MM.1S (cell line): ENCODE measurements at places on chromosomes 4 and X.

- DNase-seq: no peak
Measured at GRCh38 chr4:105061731-105062130, 84.9 kb upstream of the TET2 start.

- DNase-seq: peak; percentile 21
Measured at GRCh38 chr4:104395168-104395614, 99.5 kb downstream of the CXXC4 start.

- DNase-seq: no peak
Measured at GRCh38 chr4:62450740-62451139, 1250.6 kb downstream of the ADGRL3 start.

DNA sequence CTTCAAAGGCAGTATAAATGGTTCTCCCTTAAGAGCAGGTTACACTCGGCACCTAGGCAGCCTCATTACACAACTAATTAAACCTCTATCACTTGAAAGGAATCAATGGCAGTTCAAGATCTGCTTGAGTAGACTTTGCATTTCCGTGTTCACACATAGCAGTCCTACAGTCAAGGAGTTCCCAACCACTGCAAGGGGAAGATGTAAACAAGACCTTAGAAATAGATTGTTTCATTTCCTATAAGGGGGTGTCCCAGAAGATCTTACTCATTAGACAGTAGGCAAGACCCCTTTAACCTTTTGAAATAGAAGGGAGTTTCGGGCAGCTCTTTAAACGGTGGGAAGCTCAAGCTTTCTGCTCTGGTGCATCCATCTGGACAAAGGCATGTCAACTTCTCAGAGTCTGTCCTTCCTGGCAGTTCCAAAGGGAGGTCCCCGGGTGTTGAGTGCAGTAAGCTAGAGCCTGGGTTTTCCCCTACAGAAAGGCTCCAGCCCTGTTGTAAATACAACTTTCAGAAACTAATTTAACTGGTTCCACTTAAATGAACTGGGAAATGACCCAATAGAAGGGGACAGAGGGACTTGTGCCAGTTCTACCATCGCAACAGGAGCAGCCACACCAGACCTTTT, 150.8 kb downstream of the RBMX2 start:
- DNase-seq: no peak

GRCh38 chr4:165191348-165191656, 16.1 kb upstream of the KLHL2 start:
- no peak for DNase-seq

DNA sequence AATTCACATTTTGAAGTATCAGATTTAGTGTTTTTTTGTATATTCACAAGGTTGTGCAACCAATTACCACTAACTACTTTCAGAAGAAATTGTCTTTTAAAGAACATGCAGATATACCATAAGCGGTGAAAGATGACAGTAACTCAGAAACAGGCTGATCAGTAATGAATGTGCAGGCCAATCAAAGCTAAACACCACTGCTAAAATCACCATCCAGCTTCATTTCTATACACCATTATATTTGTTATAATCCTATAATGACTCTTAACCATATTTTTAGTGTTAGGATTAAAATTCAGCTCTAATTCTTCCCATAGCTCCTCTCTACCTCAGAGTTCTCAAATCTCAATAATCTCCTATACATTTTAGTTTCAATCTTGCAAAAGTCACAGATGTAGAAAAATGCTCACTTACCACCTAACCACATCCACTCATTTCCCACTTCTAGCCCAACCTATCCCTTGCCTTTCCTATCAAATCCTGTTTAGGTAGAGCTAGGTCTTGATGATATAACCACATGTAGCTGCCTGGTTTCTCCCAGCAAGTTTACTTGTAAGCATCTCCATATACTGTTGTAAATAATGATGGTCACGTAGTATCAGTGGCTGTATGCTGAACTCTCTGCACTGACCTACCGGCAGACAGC, 16.6 kb downstream of the COQ2 start:
- DNase-seq: no peak

DNA sequence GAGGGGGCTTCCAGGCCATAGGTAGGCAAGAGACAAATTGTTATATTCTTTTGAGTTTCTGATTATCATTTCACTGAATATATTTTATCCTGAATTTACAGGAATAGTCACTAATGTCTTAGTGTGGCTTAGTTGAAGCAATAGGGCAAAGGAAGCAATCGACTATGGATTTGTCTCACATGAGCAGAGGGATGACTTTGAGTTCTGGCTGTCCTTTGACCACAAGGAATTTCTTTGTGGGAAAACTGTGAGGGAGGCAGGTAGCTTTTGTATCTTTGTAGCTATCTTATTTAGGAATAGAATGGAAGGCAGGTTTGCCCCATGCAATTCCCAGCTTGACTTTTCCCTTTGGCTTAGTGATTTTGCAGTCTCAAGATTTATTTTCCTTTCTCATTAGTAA, 207.3 kb upstream of the ANXA10 start:
- no peak for DNase-seq

- peak; percentile 15 for DNase-seq
Measured at GRCh38 chrX:25012433-25012735, 3.4 kb downstream of the ARX start.

- DNase-seq: peak; percentile 38
Measured at GRCh38 chrX:30971774-30972603, 82.9 kb upstream of the TAB3 start.

- DNase-seq: no peak
Measured at GRCh38 chr4:54958236-54958635, 167.2 kb downstream of the KDR start.

GRCh38 chrX:106599411-106599810, 12.4 kb upstream of the RADX start:
- peak; percentile 13 for DNase-seq

DNA sequence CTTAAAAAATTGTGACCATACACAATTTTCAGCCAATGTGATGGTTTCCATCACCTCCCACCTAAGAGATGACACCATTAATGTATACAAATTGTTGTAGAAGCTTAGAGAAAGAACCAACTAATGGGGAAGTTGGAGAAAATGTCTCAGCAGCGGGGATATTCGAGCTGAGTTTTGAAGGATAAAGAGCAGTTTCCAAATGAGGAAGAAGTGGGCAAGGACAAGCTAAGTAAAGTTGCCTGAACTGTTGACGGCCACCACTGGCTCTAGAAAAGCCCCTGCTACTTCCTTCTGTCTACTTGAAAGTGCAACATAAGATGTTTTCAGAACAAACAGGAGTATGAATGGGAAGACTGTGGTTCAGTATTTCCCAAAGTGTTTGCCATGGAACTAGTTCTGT, 92.0 kb downstream of the CHRNA9 start:
- no peak for DNase-seq

DNA sequence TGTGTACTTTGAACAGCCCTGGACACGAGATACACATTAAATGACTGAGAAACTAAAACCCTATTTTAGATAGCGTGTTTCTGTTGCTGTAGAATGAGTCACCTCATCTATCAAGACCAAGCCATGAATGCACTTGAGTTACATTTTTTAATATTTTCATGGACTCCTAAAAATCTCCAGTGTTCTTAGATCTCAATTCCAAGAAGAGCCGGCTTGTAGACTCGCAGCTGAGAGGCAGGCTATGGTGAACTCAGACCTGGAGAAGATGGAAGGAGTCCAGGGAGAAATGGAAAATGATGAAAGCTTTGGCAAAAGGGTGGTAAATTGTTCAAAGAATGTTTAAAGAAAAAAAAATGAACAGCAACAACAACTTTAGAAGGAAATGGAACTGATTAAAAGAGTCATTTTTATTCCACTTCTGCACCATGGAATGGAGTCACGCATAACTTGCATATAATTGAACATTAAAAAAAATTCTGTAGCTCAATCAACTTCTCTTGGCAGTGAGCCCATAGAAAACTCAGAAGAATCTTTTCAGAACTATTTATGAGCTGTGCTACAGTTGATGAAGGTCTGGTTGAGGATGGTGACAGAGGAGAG, 129.8 kb downstream of the MXRA5 start:
- no peak for DNase-seq

DNA sequence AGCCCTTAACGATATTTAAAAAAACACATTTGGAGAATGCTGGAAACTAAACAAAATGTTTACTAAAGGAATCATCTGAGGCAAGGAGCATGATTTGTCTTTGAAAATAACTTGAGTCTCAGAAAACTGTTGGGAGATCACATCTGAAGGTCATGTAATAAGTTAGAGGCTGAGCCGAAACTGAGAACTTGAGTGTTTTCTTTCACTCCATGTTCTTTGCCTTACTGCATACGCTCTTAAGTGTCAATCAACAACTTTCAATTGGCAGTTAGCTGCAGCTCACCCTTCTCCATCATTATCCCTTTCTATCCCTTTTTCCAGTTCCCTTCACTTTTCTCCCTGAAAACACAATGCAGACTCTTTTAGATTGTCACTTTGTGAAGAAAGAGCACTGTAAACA, 216.2 kb downstream of the ADGRA3 start:
- no peak for DNase-seq

DNA sequence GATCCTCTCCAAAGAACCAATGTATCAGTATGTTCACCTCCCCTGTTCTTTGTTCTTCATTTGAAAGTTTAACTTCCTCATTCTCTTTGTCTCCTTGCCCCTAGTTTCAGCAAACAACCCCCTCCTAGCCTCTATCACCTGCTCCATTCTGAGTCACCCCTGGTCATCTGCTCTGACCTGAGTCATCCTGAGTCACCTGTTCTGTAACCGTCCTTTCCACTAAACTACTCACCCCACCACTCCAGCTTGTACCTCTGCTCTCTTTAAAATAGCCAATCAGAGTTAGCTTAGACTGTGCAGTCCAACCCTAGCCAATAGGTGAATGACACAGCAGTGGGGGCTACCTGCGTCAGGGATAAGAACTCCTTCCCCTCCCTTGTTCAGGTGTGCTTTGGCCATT, 249.8 kb upstream of the AADAT start:
- DNase-seq: no peak

- no peak for DNase-seq
Measured at GRCh38 chr4:80097400-80098177, 24.6 kb upstream of the ANTXR2 start.

DNA sequence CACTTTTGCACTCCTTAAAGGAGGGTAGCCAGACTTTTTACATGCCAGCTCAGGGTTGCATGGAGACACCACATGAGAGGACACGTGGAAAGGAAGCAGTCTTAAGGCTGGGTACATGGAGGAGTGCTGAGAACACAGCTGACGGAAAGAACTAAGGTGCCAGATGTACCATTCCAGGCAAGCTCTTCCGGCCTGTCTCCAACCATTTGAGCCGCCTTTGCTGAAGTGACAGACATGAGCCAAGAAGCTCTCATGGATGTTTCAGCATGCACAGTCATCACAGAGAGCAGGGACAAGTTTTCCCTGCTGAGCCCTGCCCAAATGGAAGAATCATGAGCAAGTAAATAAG, 83.4 kb upstream of the BMP2K start:
- DNase-seq: no peak

DNA sequence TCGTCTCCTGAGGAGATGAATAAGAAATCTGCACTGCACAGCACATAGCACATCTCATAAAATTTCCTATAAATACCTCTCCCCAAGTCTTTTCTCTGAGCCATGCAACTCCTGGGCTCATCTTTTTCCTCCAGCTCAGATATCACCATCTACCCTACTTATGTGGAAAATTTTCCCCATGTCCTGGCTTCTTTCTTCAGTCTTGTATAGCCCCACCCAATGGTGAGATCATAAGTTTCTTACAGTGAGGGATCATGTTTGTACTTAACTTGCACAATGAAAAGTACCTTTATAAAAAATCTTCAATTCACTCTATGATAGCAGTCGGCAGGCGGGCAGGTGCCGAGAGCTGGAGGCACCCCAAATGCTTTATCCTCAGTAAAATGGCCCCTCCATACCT, 198.6 kb upstream of the S100G start:
- DNase-seq: no peak

GRCh38 chr4:54542119-54542438, 115.7 kb upstream of the KIT start:
- no peak for DNase-seq

DNA sequence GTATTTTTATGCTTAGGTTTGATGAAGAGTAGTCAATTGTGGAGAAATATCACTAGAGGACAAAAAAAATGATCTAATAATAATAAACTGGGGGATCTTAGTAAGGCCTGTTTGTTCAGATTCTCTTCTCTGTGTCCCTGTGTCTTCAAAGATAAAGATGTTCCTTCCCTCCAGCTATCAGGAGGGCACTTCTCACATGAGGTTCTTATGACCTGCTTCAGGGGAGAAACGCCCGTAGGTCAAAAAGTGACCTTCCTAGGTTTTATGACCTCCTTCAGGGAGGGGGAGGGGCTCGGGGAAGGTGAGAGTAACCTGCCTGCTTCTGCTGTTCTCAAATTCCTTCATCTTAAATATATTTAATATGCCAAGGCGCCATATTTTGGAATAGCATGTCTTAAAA, 89.2 kb upstream of the JADE1 start:
- no peak for DNase-seq

DNA sequence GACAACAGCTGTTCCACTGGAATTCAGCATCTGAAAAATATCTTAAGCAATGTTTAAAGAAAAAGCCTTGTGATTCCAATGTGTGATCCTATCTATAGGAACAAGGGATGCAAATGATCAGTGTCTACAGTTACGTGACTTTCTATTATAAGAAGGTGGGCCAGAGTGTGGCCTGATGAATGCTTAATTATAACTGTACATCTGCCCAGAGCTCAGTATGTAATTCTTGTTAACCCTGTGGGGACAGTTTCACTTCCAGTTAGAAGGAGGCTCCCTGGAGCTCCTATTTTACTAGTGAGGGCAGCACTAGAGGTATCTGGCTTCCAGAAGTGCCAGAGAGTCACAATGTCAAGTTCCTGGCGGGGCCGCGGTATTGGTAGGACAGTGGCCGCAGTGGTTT, 288.5 kb downstream of the USP46 start:
- DNase-seq: no peak
